ENCODE measurements at places on chromosomes 7 and 10.
A peak's percentile ranks its signal among the peaks of the same experiment; 100 is the strongest.

GRCh38 chr10:6473430-6473829 lies 106.6 kb downstream of the PRKCQ start:
- DNase-seq = peak; percentile 20

- DNase-seq = no peak
Observed at GRCh38 chr7:876972-877311, 588 bp downstream of the GET4 start.

GRCh38 chr7:901388-902154 lies 25.2 kb downstream of the GET4 start:
- no peak for DNase-seq

DNA sequence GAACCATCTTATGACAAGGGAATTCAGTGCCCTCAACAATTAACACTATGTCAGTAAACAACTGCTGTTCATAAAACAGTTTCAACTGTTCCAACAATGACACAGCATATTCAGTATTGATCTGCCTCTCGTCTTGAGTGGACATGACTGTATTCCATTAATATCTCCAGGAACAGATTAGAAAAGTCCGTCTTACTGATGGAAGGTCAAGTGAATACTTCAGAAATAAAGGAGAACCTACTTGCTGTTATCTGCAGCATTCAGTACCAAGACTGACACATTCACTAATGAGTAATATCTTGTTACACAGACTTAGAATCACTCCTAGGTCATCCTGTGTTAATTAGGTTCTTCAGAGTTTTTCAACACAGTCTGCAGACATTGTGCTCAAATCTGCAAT lies 12.1 kb downstream of the KBTBD2 start:
- no peak for DNase-seq

DNA sequence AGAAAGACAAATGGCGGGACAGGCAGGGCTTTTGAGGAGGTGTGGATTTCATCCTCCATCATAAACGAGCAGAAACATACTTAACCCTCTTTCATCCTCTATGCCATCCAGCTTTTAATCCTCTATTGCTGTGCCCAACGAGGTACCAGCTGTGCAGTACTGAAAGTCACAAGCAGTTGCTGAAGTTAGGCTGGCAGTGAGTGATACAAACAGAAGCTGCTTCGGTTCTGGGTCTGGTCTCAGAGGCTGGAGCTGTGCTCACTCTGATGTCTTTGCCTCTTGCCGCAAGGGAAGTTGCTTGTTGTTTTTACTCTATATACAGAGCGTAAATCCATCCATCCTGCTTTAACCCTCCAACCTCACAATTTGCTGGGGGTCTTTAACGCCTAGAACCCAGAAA lies 235.2 kb downstream of the CELF2 start:
- no peak for DNase-seq

GRCh38 chr10:62681211-62681940 lies 123.1 kb upstream of the ADO start:
- DNase-seq = peak; percentile 42

GRCh38 chr7:123864966-123865365 lies 20.0 kb downstream of the HYAL4 start:
- DNase-seq = no peak

- no peak for DNase-seq
Observed at GRCh38 chr10:51960494-51960895, 261.1 kb upstream of the CSTF2T start.

GRCh38 chr10:122232769-122233168 lies 38.3 kb upstream of the BTBD16 start:
- DNase-seq = no peak

DNA sequence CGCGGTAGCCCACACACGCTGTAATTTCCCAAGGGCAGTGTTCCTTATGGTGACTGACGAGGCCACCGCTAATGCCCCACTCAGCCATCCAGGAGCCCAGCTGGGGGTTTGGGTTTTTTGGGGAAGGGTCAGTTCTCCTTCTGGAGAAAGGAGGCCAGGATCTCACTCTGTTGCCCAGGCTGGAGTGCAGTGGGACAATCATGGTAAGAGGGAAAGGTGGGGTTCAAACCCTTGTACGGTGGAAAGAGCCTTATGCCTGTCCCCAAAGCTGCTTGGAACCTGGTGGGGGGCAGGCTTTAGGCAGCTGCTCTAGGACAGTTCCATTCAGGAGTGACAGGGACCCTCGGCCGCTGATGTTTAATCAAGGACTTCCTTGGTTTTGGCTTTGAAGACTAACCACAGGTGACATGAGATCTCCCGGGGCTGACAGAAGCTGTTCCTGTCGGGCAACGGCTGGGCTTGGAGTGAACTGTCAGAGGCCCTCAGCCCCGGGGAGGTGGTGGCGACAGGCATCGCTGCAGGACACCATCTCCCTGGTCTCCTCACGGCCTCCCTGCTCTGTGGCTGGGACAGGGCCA lies 84.5 kb downstream of the CARD11 start:
- DNase-seq = no peak

- DNase-seq = no peak
Observed at GRCh38 chr7:39674406-39674805, 51.0 kb downstream of the RALA start.

GRCh38 chr10:117514971-117515370 lies 27.6 kb upstream of the EMX2 start:
- DNase-seq = no peak

- DNase-seq = no peak
Observed at GRCh38 chr7:16098058-16098457, 323.3 kb downstream of the CRPPA start.

DNA sequence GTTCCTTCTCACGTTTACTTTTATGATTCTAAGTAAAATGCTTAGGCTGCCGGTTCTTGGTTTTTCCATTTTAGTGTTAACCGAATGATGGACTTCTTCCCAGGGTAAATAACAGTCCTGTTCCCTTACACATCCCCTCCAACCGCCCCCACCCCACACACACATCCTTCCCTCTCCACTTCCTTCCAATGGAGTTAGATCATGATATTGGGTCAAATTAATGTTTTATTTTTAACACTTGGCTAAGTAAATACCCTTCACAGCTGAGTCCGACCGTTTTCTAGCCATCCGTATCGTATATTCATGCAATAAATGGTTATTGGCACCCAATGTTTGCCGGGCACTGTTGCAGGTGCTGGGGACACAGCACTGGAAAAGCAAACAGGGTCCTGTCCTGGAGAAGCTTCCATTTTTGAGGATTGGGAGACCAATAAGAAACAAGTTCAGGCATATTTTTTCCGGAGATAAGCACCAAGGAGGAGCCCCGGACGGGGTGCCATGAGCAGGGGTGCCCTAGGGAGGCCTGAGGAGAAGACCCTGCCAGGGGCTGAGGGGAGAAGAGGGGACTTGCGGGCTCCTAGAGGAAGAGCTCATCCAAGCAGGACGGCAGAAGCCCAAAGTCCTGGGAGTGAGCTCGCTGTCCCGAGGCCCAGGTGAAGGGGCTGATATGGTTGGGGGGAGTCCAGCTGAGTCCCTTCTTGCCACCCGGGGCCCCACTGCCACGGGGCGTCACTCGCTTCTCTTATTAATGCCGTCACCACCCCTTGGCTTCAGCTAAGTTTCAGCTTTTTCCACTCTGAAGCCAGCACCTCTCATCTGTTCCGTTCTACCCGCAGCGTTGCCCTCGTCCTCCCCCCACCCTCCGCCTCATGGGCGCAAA lies 126.0 kb upstream of the RET start:
- DNase-seq = no peak

GRCh38 chr10:21363731-21364104 lies 161.8 kb downstream of the SKIDA1 start:
- no peak for DNase-seq

DNA sequence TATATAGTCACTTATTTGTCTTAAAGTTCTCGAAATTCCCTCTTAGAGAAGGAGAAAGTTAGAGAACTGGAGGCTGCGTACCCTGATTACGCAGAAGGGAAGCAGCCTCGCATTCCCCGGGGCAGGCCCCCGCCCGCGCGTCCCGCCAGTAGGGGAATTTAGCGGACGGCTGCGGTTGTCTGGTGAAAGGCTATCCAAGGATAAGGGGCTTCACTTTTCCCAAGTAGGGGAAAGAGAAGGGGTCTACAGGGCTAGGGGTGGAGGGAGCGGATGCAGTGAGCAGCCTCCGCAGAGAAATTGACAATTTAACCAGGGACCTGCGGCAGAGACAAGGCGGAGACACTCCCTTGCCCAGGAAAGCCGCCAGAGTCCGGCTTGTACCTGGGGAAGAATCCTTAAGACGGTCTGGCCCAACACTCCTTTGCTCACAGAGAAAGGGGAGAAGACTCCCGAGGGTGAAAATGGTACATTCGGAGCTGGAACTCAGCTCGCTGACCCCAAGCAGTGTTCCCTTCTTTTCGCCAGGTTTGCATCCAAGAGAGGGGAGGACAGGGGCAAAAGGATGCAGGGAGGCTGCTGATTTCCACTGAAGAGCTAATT lies 994 bp upstream of the MAGI2 start:
- DNase-seq = no peak

DNA sequence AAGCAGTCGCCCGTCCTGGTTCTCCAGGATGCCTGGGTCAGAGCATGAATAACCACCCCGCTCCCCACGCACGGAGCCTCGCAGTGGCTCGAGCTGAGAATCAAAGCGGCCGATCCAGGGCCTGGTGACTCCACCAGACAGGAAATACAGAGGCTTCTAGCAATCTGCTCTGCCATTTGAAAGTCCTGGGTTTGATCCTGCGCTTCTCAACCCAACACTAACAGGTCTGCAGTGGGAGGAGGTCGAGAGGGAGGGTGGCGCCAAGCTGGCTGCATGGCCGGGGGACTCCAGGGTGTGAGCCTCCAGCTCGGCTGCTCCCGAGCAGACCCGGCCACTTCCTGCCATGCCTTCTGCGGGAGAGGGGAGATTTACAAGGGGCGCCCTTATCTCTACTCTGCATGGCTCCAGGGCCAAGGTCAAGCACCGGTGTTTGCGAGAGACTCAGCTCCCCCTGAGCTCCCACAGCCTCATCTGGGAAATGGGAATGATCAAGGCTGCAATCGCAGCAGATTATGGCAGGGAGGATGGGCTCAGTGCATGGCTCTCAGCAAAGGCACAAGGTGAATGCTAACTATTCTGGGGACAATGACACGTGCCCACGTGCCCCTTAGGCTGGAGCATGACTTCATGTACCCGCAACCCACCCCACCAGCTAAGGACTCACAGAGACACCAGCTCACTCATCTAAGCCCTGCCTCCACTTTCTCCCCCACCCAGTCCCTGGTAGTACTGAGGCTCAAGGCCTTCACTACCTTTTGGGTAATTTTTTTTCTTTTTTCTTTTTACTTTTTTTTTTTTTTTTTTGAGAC lies 73.9 kb upstream of the TNRC18 start:
- DNase-seq = no peak
